Activated gamma-delta T cell (primary cell): ENCODE measurements at places on chromosomes 2 and 18.

DNA sequence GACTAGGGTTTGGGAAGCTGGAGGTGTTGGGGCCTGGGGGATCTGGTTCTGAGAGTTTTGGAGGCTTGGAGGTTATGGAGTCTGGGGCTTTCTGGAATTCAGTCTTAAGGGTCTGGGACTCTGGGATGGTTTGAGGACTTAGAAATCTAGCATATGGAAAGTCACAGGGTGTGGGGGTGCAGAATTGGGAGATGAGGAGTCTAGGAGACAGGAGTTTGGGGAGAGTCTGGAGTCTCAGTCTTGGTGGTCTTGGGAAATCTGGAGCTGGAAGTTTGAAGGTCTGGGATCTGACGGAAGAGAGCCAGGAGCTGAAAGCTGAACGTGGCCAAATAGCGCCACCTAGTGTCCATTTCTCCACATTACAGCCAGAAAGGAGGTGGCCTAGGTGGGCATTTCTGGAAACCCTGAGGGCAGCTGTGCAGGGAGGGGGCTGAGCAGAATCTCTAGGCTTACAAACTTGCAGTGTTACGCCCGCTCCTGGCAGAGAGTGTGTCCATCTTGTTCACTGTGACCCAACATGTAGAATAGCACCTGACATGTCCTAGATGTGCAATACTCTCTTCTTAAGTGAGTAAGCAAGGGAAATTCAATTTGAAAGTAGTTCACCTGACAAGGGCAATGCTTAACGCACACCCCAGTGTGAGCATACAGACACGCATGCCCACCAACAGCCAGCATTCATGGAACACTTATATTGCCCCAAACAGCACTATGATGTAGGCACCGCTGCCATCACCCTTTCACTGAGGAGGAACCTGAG, 204.8 kb downstream of the TFCP2L1 start:
- no peak for DNase-seq

DNA sequence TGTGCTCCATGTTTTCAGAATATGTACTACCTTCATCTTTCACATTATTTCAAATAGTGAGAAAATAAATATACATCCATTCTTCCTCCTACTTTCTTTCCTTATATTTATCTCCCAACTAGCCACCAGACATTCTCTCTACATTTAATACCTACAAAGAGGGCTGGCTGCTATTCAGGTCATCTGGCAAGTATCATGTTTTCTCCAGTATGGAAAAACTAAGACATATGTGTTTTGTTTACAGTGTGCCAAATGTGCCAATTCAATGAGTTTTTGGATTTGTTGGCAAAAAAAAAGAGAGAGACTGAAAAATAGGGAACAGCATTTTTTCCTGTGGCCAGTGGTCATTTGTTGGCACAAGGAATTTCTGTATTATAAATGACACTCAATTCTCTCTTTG, 1207.3 kb downstream of the DPP10 start:
- DNase-seq: no peak

DNA sequence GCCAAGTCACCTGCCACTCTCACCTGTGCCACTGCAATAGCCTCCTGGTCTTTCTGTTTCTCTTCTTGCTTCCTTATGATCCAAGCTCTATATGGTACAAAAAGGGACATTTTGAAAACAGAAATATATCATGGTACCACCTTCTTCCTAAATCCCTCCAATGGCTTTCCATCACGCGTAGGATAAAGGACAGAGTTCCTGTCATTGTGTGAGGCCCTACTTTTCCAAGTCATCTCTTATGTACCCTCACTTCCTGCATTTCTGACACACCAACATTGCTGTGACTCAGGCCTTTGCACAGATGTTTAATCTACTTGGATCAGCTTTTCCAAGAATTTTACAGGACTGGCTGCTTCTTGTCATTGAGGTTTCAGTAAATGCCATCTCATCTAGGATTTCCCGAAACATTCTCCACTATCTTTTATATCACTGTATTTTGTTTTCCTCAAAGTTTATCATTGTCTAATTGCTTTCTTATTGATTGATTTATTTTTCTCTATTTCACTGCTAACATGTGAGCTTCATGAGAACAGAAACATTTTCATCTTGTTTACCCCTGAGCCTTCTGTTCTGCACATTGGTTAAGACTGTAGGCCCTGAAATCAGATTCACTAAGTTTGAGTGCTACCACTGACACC, 426.1 kb upstream of the FANCL start:
- no peak for DNase-seq

DNA sequence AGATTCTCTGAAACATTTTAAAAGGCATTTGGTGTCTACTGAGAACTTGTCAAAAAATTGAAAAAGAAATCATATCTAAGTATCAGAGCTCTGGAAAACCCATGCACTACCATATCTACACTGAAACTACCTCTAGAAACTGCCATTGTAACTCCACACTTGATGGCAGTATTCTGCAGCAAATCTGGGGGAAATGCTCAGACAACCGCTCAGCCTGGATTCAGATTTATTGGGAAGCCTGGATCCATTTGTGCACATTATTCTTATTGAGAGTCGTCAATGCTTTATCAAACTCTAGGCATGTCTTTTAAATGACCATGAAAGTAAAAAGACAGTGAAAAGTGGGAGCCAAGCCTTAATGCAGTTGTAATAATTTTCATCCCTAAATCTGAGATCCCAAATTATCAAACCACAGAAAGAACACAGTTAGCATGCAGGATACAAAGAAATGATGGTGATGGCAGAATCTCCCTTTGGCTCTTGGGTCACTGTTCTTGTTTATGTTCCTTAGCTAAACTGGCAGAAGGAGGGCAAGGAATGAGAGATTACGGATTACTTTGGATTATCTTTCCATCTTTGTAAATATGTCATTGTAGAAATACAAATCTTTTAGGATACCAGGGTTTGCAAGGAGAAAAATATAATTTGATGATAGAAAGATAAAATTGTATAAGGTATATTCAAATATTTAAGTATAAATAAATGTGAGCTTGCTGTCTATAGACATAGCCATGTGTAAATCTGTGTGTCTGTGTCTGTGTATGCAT, 512.1 kb upstream of the SYT4 start:
- DNase-seq: no peak

DNA sequence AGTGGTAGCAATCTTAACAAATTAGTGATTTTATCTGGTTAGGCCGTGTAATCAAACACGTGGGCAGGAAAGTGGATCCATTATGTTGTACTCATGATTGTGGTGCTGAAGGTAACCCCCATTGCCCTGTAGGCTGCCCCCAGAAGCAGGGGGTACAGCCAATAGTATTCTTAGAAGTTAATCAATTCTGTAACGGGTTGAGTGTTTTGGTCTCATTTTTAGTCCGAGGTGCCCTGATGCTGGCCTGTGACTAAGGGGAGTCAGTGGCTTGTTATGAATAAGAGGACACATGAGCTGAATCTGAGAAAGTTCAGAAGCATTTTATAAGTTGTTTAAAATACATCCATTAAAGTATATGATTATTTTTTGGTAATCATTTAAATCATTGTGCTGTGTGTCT, 8.6 kb downstream of the EPAS1 start:
- DNase-seq: no peak

DNA sequence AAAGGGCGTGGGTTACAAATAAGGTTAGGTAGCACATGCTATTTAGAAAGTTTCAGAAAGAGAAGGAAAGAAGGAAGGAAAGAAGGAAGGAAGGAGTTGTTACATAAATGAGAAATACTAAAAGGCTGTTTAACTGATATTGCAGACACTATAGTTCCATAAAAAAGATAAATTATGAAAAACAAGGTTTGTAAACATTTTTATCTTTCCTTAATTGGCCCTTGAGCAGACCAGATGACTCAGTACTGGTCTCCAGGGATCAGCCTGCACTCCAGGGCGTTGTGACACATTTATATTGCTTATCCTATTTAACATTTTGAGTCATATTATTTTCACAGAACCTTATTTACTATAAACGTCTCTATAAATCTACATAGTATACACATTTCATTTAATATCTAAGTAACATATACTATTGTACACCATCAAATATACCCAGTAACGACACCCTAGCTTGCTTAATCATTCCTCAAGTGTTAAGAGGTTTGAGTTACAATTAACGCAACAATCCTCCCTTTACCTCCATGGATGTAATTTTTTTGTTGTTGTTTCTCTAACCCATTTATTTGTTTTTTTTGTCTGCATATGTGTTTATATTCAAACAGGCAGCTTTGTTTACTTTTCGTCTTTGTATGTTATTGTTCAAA, 2.8 kb upstream of the RAB31 start:
- no peak for DNase-seq

DNA sequence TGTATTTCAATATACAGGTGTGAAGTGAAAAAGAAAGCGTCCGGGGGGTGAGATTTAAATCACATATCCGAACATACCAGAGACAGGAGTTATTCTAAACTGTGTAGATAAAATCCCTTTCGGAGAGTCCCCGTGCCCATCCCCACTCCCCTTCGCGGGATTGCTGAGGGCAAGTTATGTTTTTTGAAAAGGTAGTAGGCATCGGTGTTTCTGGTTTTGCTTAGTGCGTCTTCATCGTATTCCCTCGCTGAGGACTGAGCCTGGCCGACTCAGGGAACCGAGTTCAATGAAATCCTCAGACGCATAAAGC, 583.4 kb downstream of the ZEB2 start:
- no peak for DNase-seq

DNA sequence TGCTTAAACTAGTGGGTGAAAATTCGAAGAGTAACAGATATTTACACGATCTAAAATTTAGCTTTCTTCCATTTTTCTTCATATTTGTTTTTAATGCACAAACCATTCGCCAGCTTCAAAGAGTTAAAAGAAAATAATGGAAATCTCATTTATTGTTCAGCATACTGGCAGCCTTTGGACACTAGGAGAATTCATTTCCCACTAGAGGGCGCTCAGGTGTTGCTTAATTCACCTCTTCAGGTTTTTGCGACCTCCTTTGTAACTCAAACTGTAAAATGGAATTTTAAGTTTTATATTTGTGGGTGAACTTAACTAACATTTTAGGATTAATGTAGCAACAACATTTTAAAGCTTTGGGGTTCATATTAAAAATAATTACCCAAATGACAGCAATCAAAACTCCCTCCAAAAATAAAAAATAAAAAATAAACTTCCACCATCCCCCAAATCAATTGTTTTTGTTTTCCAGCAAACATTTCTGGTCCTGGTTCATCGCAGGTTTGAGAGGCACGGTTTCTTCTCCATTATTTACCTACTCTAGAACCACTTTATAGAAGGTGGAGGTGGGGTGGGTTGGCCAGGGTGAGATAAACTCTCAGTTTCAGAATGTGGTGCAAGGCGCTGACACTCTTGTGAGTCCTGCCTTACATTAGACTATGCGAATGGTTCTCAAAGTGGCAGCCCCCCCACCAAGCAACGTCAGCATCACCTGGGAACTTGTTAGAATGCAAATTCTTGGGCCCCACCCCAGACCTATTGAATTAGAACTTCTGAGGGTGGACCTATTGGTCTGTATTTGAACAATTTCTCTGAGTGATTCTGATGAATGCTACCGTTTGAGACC, 24.7 kb upstream of the PNPT1 start:
- DNase-seq: no peak
